H9 (cell line): ENCODE measurements at places on chromosomes 16 and 17. TPM values are rescaled to one million over a fixed set of nuclear protein-coding genes. Genes with fewer than 3 reads are reported as not detected.

GRCh38 chr16:56370875-56371659 is 54.3 kb downstream of the AMFR start:
- no peaks in the 10 kb centered on the region for H3K4me1 ChIP-seq
- peaks cover 5% of the 10 kb centered on the region; the same call in 2 of the 3 replicates for H3K36me3 ChIP-seq
- no peak overlapping the region for H3K27ac ChIP-seq
- H3K4me3 ChIP-seq: no peak overlapping the region

- no peak for DNase-seq
- H3K4me1 ChIP-seq: no peaks in the 10 kb centered on the region; the same call in 1 of the 2 replicates
- H3K27ac ChIP-seq: no peak overlapping the region
Measured at GRCh38 chr17:7218166-7218565, 1.5 kb downstream of the DLG4 start.

Gene SPATA22
- total RNA-seq: not detected in 2 replicates

Gene DRC3
- 0.31 and 0.68 TPM in 2 replicates for total RNA-seq

DNA sequence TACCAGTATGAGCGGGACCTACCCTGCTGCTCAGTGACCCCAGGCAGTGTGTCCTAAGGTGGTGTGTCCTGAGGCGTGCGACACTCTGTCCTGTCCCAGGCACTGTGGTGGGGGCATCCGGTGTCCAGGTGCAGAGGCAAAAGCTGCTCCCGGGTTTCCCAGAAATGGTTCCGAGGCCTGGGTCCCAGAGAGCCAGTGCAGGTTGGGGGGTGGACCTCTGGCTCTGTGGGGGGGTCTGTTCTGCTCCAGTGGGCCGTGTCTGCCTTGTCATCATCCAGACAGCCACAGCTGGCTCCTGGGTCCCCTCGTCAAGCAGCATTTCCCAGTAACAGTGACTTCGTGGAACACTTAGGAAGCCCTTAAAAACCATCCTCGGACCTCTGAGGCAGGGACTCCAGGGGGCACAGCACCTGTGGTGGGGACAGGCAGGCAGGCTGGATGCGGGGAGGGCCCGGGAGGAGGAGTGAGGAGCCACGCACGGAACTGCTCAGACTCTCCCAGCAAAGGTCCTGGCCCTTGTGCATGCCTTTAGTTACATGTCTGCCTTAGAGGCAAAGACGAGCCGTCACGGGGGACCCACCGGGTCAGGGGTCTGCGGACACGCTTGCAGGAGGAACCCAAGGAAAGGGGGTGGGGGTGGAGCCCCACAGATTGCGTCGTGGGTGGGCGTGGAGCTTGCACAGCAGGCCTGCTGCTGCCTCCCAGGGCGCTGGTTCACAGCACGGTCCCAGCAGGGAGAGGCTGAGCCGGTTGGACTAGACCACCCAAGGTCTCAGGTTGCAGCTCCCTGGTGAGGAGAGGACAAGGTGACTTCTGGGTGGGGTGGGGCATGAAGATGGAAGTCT is 5.6 kb downstream of the SLC16A3 start:
- H3K4me1 ChIP-seq: no peaks in the 10 kb centered on the region
- no peak overlapping the region for H3K27ac ChIP-seq
- H3K4me3 ChIP-seq: no peak overlapping the region
- no peak for DNase-seq
- H3K27me3 ChIP-seq: peaks cover 10% of the 10 kb centered on the region; the same call in 1 of the 2 replicates

DNA sequence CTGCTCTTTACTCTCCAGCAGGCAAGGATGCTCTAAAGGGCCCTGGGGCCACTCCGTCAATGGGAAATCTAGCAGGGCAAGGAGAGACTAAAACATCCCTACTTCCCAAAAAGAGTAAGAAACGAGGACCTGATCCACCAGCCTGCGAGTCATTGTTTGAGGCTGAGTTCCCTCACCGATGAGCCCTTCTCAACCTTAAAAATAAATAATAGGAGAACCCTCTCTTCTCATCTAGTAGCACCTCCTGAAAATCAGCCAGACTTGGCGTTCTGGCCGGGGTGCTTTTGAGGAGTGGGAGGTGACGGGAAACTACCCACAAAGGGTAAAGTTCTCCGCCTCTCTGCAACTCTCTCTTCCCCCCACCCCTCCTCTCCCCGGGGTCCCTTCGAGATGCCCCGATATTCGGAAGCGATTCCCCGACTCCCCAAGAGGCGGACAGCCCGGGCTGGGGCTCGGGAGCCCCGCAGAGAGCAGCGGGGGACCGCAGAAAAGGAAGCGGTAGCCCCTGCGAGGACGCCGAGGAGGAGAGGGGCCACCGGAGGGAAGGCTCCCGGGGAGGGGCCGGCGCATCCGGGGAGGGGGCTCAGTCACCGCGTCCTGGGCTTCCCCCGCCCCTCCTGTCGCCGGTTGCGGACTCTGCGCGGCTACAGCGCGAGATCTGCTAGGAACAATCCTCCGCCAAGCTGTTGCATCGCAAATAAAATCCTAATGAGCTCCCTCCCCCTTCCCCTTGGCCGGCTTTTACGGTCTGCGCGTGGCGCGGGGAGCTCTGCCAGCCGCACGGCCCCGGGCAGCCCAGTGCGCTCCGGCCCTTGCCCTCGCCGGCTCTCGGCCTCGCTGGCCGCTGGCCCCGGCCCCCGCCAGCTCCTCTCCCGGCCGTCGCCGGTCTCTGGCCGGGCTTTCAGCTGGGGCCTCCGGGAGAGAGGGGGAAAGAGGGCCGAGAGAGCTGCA is 1.3 kb downstream of the HOXB9 start:
- H3K36me3 ChIP-seq: no peaks in the 10 kb centered on the region
- no peak overlapping the region for H3K27ac ChIP-seq
- DNase-seq: peak; percentile 87
- peak overlapping the region; percentile 77; the same call in 2 of the 3 replicates for H3K4me3 ChIP-seq

DNA sequence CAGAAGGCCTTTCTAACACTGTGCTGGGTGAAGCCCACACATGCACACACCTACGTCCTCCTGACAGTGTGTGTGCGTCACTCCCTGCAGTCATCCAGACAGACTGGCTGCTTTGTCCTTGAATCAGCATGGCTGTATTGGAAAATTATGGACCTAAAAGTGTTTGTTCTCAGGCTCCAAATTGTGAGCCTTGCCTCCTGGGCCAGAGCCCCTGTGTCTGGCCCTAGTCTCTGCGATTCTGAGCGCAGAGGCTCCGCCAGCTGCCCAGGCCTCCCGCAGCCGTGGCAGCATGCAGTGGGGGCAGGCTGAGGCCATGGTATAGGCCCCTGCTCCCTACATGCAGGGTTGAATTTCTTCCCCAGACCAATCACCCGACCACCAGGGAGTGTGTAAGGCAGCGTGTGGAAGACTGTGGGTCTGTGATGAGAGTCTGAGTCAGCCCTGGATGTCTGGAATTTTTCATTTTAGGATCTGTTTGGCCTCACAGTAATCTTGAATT is 166.9 kb downstream of the LGALS9B start:
- peaks cover 35% of the 10 kb centered on the region for H3K36me3 ChIP-seq
- no peaks in the 10 kb centered on the region for H3K27me3 ChIP-seq
- H3K4me1 ChIP-seq: no peaks in the 10 kb centered on the region
- H3K4me3 ChIP-seq: no peak overlapping the region
- DNase-seq: no peak

Gene KRT20
- not detected in 2 replicates for total RNA-seq

Gene SMIM22
- not detected in 2 replicates for total RNA-seq

Gene CCDC40
- 7.8 and 8.9 TPM in 2 replicates for total RNA-seq

GRCh38 chr17:66200685-66201092 is 8.8 kb upstream of the CEP112 start:
- H3K27ac ChIP-seq: no peak overlapping the region
- no peaks in the 10 kb centered on the region for H3K27me3 ChIP-seq
- peak; percentile 69 for DNase-seq
- H3K36me3 ChIP-seq: no peaks in the 10 kb centered on the region
- H3K4me3 ChIP-seq: no peak overlapping the region

- H3K4me1 ChIP-seq: no peaks in the 10 kb centered on the region
- no peak overlapping the region for H3K27ac ChIP-seq
- H3K27me3 ChIP-seq: no peaks in the 10 kb centered on the region
- no peak for DNase-seq
- no peak overlapping the region for H3K4me3 ChIP-seq
- H3K36me3 ChIP-seq: peaks cover 16% of the 10 kb centered on the region
Measured at GRCh38 chr17:610276-610675, 104.4 kb downstream of the VPS53 start.

- no peak overlapping the region for H3K27ac ChIP-seq
- H3K4me1 ChIP-seq: no peaks in the 10 kb centered on the region; the same call in 1 of the 2 replicates
- H3K4me3 ChIP-seq: peak overlapping the region; percentile 80
- peaks cover 17% of the 10 kb centered on the region; the same call in 1 of the 2 replicates for H3K27me3 ChIP-seq
- no peak for DNase-seq
Measured at GRCh38 chr17:30377574-30378240, 1.0 kb upstream of the CPD start.

Gene CSH2
- total RNA-seq: not detected in 2 replicates

GRCh38 chr17:39193346-39193745 is 4.1 kb downstream of the CACNB1 start:
- no peak overlapping the region for H3K4me3 ChIP-seq
- H3K27me3 ChIP-seq: peaks cover 4% of the 10 kb centered on the region; the same call in 1 of the 2 replicates
- no peak overlapping the region for H3K27ac ChIP-seq

GRCh38 chr17:47915776-47916398 is 19.9 kb downstream of the SP2 start:
- no peaks in the 10 kb centered on the region for H3K27me3 ChIP-seq
- DNase-seq: no peak
- no peak overlapping the region for H3K27ac ChIP-seq
- no peaks in the 10 kb centered on the region for H3K4me1 ChIP-seq
- H3K4me3 ChIP-seq: no peak overlapping the region
- no peaks in the 10 kb centered on the region; the same call in 2 of the 3 replicates for H3K36me3 ChIP-seq

DNA sequence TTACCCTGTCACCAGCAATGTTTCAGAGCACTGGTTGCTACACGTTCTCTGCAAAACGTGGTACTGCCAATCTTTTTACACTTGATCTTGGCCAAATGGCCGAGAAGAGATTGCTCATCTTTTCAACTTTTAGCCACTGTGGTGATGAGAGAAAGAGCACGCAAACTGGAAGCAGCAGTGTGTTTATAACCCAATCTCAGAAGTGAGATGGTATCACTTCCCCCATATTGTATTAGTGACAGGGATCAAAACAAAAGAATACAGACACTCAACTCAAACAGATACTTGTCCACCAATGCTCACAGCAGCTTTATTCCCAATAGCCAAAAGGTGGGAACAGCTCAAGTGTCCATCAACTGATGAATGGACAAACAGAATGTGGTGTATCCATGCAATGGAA is 72.1 kb upstream of the FA2H start:
- no peak for DNase-seq
- H3K4me1 ChIP-seq: no peaks in the 10 kb centered on the region; the same call in 1 of the 2 replicates
- no peaks in the 10 kb centered on the region; the same call in 2 of the 3 replicates for H3K36me3 ChIP-seq

DNA sequence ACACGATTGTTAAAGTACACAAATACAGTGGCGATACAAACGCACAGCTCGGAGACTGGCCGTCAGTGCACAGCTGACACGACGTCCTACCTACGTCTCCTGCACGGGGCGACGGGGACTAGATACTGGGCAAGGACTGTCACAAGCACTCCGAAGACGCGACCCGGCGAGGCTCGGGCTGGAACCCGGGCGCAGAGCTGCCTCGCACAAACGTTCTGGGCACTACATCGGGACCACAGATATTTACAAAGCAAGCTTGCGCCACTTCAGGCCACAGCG is 13.8 kb downstream of the SLC16A3 start:
- peaks cover 25% of the 10 kb centered on the region; the same call in 2 of the 3 replicates for H3K36me3 ChIP-seq
- no peak overlapping the region for H3K27ac ChIP-seq
- no peaks in the 10 kb centered on the region for H3K4me1 ChIP-seq

DNA sequence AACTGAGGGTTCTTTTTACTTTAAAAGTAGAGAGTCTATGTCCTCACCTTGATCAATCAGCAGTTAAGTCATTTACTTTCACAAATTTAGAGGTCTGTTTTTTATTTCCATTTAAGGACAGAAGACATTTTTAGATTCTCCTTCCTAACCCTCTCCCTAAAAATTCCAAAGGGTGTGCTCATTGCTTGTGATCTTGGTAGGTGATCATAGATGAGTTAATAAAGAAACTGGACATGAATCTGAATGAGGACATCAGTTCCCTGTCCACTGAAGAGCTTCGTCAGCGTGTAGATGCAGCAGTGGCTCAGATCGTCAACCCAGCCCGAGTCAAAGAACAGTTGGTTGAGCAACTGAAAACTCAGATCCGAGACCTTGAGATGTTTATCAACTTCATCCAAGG is 8.8 kb downstream of the RUNDC1 start:
- no peaks in the 10 kb centered on the region for H3K27me3 ChIP-seq
- H3K4me3 ChIP-seq: no peak overlapping the region
- peaks cover 75% of the 10 kb centered on the region for H3K36me3 ChIP-seq
- no peak for DNase-seq

- DNase-seq: no peak
- H3K4me1 ChIP-seq: no peaks in the 10 kb centered on the region
- no peak overlapping the region for H3K4me3 ChIP-seq
- no peaks in the 10 kb centered on the region for H3K27me3 ChIP-seq
Measured at GRCh38 chr17:41064301-41064700, 1.4 kb downstream of the KRTAP2-4 start.

- H3K36me3 ChIP-seq: no peaks in the 10 kb centered on the region
- DNase-seq: peak; percentile 24
- no peaks in the 10 kb centered on the region; the same call in 1 of the 2 replicates for H3K4me1 ChIP-seq
- no peak overlapping the region for H3K27ac ChIP-seq
Measured at GRCh38 chr17:5819921-5820685, 235.8 kb upstream of the NLRP1 start.

DNA sequence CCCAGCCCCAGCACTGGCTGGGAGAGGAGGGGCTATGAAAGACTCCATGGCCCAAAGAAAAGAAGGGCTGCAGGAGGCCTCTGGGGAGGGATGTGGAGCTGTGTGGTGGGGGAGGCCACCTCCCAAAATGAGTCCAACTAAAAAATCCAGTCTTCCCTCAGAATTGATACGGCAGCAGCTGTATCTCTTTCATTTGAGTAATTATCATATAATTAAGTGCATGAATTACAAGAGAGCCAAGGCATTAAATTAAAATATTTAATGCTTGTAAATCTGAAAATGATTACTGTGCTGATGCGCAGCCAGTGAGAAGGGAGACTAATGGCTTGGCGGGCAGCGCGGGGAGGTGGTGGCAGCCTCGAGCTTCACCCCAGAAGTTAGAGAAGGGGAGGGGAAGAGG is 192.8 kb downstream of the C16orf78 start:
- H3K4me3 ChIP-seq: no peak overlapping the region
- peaks cover 7% of the 10 kb centered on the region for H3K4me1 ChIP-seq
- peaks cover 4% of the 10 kb centered on the region; the same call in 1 of the 3 replicates for H3K36me3 ChIP-seq

DNA sequence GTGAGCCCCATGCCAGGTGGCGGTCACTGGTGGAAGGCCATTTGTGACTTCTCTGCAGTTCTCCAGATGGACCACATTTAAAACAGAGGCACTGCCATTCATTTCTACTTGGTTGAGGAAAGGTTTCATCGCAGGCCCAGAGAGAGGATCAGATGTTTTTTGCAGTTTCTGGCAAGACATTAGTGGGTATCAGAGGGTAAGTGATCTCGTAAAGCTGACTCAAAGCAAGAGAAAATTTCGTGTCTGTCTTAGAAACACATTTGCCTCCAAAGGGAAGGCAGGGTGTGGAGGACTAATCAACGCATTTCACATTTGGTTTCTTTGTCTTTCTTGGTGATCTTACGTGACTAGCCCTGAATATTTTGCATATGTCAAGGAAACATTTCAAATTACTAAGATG is 81.8 kb downstream of the PRKCB start:
- H3K36me3 ChIP-seq: no peaks in the 10 kb centered on the region
- DNase-seq: no peak
- H3K4me1 ChIP-seq: no peaks in the 10 kb centered on the region; the same call in 1 of the 2 replicates
- H3K27me3 ChIP-seq: no peaks in the 10 kb centered on the region

- H3K27ac ChIP-seq: no peak overlapping the region
- H3K36me3 ChIP-seq: no peaks in the 10 kb centered on the region
- no peaks in the 10 kb centered on the region for H3K27me3 ChIP-seq
- no peak overlapping the region for H3K4me3 ChIP-seq
- no peaks in the 10 kb centered on the region for H3K4me1 ChIP-seq
Measured at GRCh38 chr16:58451945-58452401, 48.0 kb upstream of the NDRG4 start.

- DNase-seq: no peak
- peaks cover 11% of the 10 kb centered on the region for H3K36me3 ChIP-seq
- no peak overlapping the region for H3K27ac ChIP-seq
- H3K27me3 ChIP-seq: no peaks in the 10 kb centered on the region
Measured at GRCh38 chr17:75828076-75828400, 16.2 kb downstream of the UNC13D start.

Gene HASPIN
- 26.6 and 26.7 TPM in 2 replicates for total RNA-seq
